ENCODE measurements at places on chromosomes 7 and 10.

DNA sequence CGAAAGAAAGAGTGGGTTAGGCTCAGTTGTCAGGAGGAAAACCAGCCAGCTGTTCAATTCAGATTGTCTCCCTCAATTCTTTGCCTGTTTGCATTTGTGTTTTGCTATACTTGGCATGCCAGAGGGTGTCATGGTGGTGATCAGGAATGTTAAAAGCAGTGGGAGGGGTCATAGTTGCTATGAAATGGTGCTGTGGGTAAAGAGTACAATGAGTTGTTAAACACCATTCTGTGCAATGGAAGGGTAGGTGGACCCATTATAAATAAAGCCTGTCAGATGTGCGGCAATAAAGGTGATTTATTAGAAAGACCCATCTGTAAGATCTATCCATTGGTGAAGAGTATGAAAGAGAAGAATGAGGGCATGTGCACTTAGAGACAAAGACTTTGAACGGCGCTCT lies 82.2 kb downstream of the MRPL32 start:
- no peak for DNase-seq

GRCh38 chr10:86218160-86218559 lies 148.4 kb downstream of the GRID1 start:
- no peak for DNase-seq

GRCh38 chr7:47724335-47724982 lies 142.5 kb upstream of the TNS3 start:
- DNase-seq, result no peak

DNA sequence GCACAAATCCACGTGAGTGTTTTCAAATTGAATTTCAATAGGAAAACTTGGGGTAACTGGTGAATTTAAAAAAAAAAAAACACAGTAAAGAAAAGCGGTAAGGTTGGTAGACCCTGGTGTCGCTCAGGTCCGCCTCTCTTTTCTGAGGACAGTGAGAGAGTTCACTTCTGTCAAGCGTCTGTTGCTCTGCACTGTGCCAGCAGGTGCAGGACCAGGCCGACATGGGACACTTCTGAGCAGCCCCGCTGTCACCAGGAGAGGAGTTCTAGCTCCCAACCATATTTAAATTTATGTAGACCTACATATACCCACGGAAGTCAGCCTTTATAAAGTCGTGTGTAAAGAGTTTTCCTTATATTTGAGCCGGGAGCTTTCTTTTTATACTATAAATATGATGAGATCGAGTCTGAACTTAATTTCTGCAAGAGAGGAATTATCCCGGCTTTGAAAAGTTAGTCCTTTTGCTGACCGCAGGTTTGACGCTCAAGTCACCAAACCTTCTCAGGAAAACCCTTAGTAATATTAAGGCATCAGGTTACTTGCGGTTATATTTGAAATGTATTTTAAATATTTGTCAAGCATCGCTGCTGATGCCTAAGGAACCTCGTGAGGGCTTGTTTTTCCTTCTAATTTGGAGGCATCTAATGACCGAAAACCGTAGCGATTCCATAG lies 531 bp downstream of the IKZF1 start:
- peak; percentile 43 for DNase-seq

GRCh38 chr10:96716390-96716789 lies 3.9 kb downstream of the PIK3AP1 start:
- DNase-seq, result no peak

- DNase-seq, result no peak
These were observed 160.1 kb downstream of the NEURL1 start for GRCh38 chr10:103653581-103654037.

- DNase-seq, result no peak
These were observed 97.0 kb upstream of the RET start for GRCh38 chr10:42979721-42980467.

DNA sequence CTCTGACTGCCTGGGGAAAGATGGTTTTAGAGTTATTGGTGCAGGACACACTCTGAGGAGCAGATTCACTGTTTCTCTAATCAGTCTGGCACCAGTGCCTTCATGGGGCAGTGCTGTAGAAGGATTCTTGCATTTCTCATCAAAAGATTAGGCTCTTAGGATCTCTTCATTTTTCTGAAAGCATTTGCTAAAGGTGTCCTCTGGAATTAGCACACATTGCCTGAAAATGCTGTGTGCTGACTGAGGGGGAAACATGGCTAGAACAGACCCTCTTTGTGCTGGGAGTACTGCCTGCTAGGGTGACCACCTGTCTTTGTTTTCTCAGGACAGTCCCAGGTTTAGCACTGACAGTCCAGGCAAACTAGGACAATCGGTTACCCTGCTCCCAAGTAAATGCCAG lies 301.0 kb downstream of the PTEN start:
- no peak for DNase-seq

DNA sequence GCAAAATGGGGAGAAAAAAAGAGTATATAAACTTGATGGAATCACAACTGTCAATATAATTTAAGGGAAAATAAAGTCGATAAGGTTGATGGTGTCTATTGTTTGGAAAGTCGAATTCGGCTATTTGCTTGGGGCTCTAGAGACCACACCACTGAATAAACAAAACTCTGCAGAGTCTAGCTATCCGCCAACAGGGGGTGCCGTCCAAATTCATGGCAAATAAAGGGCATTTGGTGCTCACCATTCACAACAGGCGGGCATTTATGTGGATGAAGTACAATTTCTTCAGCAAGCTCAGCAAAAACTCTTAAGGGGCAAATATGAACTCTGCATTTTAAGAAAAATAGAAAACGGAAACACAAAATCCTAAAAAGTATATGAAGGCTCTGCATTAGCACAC lies 23.3 kb downstream of the CD36 start:
- DNase-seq, result no peak

GRCh38 chr7:4201566-4201965 lies 480.5 kb upstream of the FOXK1 start:
- no peak for DNase-seq

DNA sequence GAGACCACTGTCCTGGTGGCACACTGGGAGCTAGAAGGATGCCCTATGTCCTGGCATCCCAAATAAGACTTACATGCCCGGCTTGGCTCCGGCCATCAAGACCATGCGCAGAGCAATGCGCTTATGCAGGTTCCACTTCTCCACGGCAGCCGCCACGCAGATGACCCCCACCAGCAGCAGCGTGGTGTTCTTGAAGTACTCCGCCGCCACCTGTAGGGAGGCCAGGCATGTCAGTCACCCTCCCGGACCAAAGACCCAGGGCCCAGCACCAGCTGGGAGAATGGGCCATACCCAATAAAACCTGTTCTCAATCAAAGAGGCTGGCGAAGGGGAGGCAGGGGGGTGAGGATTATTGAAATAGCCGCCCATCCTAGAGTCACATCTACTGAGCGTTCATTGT lies 19.9 kb downstream of the SLC13A4 start:
- DNase-seq, result no peak

DNA sequence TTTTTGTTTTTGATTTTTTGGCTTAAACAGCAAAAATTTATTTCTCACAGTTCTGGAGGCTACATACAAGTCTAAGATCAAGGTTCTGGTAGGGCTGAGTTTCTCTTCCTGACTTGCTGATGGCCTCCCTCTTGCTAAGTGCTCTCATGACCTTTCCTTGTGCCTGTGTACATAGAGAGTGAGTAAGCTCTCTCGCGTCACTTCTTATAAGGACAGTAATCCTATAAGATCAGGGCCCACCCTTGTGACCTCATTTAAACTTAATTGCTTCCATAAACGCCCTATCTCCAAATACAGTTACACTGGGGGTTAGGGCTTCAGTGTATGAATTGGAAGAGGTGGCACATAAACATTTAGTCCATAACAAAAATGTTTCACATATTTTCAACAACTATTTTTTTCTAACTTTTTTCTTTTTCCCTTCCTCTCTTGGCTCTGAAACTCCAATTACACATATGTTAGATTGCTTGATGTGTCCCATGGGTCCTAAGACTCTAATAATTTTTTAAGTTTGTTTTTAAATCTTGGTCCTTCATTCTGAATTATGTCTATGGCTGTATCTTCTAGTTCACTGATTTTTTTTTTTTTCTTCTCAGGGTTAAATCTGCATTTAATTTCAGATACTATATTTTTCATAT lies 149.8 kb downstream of the HBP1 start:
- no peak for DNase-seq

GRCh38 chr7:47743965-47744591 lies 162.2 kb upstream of the TNS3 start:
- no peak for DNase-seq

- DNase-seq, result no peak
These were observed 36.2 kb upstream of the OGDHL start for GRCh38 chr10:49798275-49798674.

DNA sequence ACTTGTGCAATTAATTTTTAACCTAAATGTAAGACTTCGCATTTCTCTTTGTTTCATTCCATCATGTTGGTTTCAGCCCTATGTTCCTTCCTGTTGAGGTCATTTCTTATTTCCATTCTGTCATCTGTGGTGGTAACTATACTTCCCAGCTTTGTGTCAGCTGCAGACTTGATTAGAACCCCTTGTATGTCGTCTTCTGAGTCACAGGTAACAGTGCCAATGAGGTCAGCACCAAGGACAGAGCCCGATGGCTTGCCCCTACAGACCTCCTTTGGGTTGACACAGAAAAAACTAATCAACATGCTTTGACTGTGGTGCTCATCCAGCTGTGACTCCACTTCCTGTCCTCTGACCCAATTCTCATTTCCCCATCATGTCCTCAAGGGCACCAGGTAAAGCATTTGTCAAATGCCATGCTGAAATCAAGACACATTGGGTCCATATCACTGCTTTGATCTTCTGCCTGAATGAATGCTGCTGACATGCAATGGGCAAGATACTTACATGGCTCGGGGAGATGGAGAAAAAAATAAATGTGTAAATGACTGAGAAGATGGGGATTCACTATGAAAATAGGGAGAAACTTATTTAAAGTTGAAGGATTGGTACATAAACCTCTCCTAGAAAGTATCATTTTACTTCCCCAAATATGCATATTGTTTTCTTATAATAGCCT lies 25.6 kb upstream of the CRTAC1 start:
- DNase-seq, result no peak

DNA sequence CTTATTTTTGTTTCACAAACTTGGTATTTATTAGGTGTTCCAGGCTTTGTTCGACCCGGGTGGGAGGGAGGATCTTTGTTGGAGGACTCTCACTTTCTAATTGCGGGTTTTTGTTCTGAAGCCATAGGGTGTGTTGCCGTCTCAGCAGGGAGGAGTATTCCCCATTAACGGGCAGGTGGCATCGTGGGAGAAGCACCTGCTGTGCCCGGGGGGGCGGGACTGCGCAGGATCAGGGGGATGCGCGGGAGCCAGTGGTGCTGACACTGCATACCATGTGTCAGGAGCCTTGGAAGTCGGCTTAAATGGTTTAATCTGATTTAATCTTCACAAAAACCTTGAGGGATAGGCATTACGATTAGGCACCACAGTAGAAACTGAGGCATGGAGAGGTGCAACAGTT lies 113.0 kb downstream of the MGMT start:
- DNase-seq, result no peak

- DNase-seq, result no peak
These were observed 1012.3 kb upstream of the PHF14 start for GRCh38 chr7:9961161-9961922.

DNA sequence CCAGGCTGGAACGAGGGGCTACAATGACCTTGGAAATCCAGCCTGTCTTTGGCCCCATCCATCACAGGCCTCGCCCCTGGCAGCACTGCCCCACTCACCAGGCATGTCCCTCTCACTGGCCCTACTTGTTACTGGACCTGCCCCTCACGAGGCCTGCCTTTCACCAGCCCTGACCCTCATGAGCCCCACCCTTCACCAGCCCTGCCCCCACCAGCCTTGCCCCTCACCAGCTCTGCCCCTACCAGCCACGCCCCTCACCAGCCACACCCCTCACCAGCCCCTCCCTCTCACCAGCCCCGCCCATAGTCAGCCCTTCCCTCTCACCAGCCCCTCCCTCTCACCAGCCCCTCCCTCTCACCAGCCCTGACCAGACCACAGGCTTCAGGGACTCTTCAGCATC lies 57.8 kb downstream of the COL26A1 start:
- no peak for DNase-seq

DNA sequence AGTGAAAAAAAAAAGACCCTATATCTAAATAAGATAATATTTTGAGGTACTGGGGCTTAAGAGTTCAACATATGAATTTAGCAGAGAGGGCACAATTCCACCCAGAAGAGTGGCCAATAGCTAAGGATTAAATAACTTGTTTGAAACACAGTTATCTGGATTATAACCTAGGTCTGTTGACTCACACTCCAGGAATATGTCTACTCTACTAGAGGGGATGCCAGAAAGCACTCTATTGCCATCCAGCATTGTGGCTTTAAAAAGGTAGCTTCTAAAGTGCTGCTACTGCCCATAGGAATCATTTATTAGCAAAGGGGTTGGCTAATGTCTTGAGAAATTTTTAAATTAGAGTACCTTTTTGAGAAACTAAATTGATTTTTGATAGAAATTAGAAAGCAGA lies 102.2 kb downstream of the PPP1R3A start:
- DNase-seq, result no peak

GRCh38 chr7:137975221-137975620 lies 26.7 kb downstream of the CREB3L2 start:
- no peak for DNase-seq

DNA sequence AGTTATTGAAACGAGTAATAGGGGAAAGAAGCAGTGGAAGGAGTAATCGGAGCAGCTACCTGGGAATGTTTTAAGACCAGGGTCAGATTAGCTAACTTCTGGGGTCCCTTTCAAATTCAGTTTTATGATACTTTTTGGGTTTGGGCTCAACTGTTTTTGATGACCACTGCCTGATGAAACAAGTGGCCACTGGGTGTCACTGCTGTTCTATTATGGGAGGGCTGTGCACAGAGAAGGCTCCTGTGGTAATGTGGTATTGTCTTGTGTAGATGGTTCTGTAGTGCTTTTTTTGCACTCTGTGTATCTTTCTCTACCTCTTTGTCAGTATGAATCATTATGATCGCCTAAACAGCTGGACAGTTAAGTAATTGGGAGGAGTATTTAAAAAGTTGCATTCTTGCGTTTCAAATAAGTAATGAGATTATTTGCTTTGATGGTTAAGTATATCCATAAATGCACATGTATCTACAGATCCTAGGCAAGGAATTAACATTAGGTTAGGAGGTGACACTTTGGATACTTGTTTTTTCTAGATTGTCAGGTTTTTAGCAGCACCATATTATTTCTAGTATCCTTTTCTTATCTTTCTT lies 128.4 kb downstream of the ABCA13 start:
- no peak for DNase-seq

DNA sequence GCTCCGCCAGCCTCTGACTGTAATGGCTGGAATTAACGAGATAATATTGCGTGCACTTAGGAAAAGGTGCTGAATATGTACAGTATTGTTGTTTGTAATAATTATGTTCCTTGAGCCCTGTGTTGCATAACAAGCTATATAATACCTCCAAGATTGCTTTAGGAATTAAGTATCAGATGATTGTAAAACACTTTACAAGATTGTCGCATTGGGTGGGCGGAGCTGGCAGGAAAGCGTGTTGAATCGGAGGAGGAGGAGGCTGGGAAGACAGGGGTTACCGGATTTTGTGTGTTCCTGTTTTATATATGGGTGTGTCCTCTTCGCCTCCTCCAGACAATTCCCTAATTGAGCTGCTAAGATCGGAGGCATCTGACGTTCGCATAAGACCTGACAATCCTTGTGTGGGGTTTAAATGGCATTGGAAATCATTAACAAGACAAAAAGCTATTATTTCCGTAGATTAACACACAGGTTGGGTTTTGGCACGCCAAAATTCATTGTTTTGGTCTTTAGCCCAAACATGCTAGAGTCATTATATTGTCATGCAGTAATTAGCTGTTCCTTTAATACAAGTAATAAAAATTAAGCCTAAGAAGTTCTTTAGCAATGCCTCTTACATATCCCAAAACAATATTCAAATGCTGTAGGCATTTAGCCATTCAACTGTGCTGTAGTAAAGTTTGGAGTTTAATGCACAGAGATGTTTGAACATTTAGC lies 192.9 kb upstream of the SH2B2 start:
- DNase-seq, result no peak

GRCh38 chr10:99711129-99711719 lies 20.7 kb downstream of the COX15 start:
- no peak for DNase-seq

All from effector memory CD4-positive, alpha-beta T cell (primary cell).